Breast epithelium (tissue), 4 donors: ENCODE measurements at places on chromosomes 1 and 21. TPM values are rescaled to one million over a fixed set of nuclear protein-coding genes. Genes with fewer than 3 reads are reported as not detected.

GRCh38 chr1:204283711-204284651 is 70.2 kb upstream of the GOLT1A start:
- no peak for DNase-seq
- H3K4me1 ChIP-seq: peaks cover 9% of the 10 kb centered on the region
- no peaks in the 10 kb centered on the region for H3K27me3 ChIP-seq
- H3K4me3 ChIP-seq: no peak overlapping the region
- peak overlapping the region; percentile 95 for H3K27ac ChIP-seq

DNA sequence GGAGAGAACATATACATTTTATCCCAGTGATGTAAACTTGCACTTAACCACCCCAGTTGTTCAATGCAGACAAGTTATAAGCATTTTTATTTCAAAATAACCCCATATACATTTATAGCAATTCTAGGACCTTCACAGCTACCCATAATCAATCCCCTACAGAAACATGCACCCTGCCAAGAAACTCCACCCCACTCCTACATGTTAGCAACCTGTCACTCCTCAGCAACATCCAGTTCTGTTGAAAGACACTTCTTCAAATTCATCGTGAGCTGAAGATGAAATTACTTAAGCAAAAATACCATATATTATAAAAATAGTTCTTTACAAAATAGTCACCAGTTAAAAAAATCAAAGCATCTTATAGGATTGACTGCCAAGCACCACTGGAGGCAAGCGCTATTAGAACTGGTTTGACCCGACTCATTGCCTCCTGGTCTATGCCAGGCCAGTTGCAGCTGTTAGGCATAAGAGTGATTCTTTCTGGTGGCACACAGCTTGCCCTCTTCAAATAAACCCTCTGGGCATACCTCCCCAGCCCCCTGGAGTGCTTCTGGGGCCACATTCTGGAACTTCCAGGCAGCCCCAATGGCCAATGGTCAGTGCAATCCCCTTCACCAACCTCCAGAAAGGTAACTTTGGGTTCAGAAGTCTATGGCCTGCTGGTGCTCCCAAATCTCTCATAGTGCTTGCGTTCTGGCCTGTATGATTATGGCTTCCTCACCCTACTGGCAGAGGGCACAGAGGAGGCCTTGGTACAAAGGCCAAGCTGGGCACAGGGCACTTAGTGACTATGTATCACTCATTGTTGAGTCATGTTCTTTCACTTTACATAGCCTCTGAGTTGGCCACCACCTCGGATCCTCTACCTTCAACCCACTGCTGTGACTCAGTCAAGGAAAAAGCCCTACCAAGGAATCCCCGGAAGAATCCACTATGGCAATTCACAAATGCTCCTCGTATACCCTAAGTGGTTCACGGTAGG is 72.2 kb upstream of the RALGPS2 start:
- no peak overlapping the region for H3K27ac ChIP-seq
- no peak overlapping the region for H3K4me3 ChIP-seq
- H3K27me3 ChIP-seq: no peaks in the 10 kb centered on the region
- H3K36me3 ChIP-seq: no peaks in the 10 kb centered on the region

DNA sequence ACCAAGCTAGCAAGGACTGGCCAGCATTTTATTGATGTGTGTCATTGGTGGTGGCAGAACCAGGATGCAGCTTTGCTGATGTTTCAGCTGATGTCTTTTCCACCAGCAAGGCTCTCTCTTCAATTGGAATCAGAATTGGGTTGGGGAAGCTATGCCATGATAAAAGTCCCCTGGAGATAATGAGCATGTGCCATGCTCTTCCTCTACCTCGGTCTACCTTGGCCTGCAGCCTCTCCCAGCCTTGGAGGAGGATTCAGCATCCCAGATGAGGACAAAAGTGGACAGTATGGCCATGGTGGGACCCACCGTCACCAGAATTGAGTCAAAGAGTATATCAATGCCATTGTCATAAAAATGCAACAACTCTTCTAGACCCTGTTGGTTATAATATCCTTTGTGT is 8.6 kb downstream of the AVPR1B start:
- no peak overlapping the region for H3K27ac ChIP-seq
- H3K4me3 ChIP-seq: no peak overlapping the region
- no peaks in the 10 kb centered on the region for H3K27me3 ChIP-seq
- no peaks in the 10 kb centered on the region for H3K36me3 ChIP-seq

DNA sequence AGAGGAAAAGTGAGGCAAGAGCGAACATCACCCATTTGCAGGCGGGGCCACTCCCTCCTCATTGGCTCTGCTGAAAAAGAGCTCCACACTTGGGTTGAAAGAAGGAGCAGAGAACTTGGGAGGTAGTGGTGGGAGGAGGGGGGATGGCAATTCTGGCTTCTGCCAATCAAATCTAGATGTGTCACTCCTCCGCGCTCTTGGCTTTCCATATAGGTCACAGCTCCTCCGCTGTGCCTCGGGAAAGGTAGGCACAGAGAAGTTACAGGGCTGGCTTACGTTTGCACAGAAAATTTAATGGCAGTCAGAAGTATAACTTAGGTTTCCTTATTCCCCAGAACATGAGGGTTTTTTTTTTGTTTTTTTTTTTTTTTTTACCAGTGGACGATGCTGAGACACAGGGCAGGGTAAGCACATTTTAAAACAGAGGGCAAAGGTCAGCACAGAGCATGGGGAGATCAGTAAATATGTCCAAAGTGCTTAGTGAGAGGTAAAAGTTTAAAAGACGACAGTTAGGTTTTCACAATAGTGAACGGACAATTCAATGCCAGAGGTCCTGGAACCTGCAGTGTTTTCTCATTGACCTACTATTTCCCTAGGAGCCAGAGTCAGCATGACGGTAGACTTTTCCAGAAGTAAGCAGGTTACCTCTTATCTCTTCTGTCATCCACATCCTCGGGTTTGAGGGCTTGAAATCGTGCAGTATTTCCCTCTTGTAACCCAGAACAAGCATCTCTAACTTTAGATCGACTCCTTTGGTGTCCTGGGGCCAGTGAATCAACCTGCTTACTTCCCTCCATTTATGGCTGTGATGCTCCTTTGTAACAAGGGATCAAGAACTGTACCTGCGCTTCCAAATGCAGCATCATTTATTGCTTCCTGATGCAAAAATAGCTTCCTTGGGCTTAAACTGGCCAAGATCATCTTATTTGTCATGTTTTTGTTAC is 258.9 kb upstream of the PROX1 start:
- H3K36me3 ChIP-seq: no peaks in the 10 kb centered on the region
- H3K27me3 ChIP-seq: no peaks in the 10 kb centered on the region
- no peak overlapping the region for H3K4me3 ChIP-seq
- no peak for DNase-seq
- no peaks in the 10 kb centered on the region for H3K4me1 ChIP-seq

GRCh38 chr1:64098846-64099582 is 104.4 kb upstream of the UBE2U start:
- H3K4me1 ChIP-seq: no peaks in the 10 kb centered on the region
- H3K4me3 ChIP-seq: no peak overlapping the region
- H3K36me3 ChIP-seq: no peaks in the 10 kb centered on the region
- no peaks in the 10 kb centered on the region for H3K27me3 ChIP-seq
- H3K27ac ChIP-seq: no peak overlapping the region

DNA sequence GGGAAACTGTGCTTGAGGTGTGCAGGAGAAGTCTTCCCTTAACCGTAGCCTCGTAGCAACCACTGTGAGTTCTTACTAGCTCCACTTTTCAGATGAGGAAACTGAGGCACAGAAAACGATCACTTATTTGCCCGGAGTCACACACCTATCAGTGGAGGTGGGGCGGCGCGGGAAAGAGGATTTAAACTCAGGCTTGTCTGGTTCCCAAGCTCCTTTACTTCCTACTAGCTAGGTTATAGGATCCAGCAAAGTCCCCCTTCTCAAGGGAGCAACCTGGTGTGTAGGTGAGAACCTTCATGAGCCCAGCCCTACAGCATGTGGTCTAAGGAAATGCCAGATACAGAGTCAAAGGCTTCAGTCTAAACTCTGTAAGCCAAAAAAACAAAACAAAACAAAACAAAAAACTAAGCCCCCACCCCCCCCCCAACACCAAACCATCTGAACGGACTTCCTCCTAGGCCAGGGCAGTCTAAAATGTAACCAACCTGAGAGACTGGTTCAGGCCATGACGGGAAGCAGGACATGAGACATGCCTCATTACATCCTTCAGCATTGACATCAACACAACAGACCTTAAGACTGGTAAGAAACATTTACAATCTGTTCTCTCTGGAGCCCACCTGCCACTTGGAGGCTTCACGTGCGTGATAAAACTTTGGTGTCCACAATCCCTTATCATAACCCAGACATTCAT is 709 bp upstream of the FBXO42 start:
- no peak for DNase-seq
- peaks cover 5% of the 10 kb centered on the region for H3K4me1 ChIP-seq

The RNF19B gene
- 15.7 TPM for total RNA-seq
